Activated CD4-positive, alpha-beta T cell treated with anti-CD3 and anti-CD28 coated beads for 24 hours (primary cell): ENCODE measurements at places on chromosomes 2 and 18.

DNA sequence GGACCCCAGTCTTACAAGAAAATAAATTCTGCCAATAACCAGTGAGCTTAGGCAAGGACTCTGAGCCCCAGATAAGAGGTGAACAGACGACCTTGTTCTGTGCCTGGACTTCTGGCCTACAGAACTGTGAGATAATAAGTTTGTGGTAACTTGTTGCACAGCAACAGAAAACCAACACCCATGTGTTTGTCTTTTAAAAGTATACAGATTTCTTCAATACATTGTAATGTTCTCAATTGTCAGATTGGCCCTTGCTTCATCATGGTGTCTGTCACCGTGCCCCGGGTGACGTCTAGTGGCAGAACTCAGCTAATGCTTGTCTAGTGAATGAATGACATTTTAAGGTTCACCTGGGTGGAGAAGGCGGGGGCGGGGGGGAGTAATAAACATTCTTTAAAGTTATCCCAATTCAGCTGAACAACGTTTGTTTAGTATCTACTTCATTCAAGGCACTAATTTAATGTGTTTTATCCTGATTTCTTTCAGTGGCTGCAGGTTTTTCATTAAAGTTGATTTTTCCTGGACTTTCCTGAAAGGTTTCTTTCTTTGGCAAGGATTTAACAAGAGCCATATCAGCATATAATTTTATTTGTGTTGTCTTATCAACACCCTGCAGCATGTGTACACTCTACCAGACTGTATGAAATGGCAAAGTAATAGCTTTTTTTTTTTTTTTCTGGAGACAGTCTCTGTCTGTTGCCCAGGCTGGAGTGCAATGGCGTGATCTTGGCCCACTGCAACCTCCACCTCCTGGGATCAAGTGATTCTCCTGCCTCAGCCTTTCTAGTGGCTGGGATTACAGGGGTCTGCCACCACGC lies 123.8 kb upstream of the DLX2 start:
- DNase-seq: no peak

DNA sequence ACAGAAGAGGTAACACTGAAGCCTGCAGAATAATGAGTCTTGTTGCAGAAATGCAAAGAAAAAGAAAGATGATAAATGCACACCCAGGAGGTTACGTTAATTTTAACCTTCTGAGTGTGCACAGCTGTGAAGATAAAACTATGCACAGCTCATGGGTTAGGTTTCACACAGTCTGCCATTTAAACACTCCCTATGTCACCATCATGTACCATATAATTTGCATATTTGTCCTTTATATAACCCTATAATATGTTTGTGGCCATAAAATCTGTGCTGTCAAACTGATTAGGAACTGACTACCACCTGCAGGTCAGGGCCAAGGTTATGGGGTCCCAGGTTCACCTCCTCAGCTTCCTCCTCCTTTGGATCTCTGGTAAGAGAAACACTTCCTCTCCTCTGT lies 205.5 kb downstream of the RPIA start:
- DNase-seq: no peak

DNA sequence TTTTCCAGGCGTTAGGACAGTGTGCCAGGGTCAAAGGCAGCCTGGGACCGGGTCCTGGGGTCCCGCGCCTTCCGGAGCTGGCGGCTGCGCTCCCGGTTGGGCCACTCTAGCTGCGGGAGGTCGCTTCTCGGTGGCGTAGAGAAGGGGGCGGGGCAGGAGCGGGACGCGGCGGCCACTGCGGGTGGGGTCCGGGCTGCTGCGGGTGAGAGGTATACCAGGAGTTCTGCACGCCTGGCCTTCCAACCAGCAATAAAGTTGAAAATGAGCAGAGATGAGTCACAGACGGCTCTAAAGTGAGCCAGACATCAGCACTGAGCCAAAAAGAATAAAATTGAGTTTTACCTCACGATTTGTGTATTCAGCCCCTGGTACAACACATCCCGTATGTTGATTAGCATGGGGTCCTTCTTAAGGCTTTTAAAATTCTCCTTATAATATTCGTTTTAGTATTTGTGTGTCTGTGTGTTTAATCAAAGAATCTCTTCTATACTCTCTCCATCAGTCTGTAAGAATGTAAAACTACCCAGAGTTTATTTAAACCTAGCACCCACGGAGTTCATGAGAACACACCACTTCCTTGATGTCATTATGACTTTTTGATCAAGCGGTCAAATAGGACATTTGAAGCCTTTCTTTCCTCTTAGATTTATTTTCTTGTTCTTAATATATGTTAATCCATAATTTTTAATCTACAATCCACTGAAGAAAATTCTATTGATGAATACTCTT lies at the start of gene C1GALT1C1L:
TSS of gene C1GALT1C1L (minus strand) at position 108 of the 729 bp plus-strand sequence. CDS start at position 1, 107 bp downstream.
- DNase-seq: no peak

DNA sequence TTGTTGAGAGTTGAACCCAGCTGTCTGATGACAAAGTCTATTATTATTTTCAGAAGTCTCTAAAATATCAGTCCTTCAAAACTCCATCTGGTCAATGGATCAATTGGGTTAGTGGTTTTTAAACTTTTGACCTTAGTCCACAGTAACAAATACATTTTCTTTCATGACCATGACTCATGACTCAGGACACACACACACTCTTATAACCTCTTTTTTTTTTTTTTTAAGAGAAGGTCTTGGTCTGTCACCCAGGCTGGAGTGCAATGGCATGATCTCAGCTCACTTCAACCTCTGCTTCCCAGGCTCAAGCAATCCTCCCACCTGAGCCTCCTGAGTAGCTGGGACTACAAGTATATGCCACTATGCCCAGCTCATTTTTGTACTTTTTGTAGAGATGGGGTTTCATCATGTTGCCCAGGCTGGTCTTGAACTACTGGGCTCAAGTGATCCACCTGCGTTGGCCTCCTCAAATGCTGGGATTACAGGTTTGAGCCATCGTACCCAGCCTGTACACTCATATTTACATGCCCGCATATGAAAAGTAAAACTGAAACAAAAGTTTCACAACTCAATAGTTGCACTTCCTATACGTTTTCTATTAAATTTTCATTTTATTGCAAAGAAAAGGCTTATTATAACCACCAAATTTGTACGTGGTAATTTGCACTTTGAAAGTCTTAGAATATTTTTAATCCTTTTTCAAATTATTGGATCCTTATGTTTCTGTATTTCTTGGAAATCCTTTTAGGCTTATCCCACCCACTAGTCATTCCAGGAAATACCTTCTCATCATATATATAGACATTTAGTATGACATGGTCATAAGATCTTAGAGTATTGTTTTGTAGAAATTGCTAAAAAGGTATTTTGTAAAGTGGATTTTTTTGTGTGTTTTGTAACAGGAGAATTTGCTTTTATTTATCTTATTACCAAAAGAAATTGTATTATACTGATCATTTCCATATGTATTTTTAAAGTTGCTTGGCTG lies 199.0 kb downstream of the LPIN1 start:
- DNase-seq: no peak

- DNase-seq: no peak
Observed at GRCh38 chr2:142874293-142874814, 3.1 kb upstream of the KYNU start.

GRCh38 chr2:113056521-113056920 lies 2.5 kb upstream of the IL36RN start:
- no peak for DNase-seq

DNA sequence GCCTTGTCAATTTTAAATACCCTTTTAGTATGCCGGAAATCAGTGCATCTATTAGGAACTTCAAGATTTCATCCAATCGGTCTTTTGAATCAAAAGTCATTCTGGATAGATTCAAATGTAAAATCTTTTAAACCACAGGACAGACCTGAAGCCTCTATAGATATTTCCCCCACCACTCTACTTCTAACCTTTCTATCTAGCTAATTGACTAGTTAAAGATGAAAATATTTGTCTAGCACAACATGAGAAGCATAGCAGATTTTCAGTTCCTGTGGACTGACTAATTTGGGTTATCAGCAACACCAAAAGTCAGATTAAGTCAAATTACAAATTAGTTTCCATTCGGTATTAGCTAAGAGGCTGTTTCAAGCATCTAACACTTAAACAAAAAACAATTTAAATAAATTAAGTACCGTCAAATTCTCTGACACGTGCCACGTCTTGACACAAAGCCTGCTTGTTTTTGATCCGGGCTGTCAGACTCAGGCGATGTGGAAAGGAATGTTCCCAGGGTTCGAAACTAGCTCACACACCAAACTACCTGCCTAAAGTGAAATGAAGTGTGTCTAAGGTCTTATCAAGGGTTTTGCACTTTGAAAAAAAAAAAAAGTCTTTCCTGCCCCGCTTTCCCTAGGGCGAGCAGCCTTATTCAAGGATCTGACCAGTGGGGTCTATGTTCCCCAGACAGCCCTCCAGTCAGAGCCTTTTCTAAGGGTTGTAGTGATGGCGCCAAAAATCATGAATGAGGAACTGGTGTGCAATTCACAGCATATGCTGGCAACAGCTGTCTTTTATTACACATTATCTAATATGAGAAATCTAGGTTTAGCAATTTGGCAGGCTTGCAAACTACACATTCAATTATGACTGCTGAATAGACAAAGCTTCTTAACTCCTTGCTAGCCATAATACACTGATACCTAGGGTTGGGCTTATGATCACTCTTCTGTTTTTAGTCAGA lies 4.7 kb downstream of the CYTIP start:
- no peak for DNase-seq

DNA sequence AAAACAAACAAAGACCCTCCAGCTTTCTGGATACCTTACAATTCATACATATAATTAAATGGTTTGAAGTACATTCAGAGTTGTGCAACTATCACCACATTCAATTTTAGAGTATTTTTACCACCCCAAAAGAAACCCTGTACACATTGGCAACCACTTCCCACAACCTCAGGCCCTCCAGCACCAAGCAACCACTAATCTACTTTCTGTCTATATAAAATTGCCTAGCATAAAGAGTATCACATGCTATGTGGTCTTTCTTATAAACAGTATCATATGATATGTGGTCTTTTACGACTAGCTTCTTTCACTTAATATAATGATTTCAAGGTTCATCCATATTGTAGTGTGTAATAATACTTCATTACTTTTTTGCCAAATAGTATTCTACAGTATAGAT lies 7.3 kb downstream of the IER3IP1 start:
- DNase-seq: no peak

DNA sequence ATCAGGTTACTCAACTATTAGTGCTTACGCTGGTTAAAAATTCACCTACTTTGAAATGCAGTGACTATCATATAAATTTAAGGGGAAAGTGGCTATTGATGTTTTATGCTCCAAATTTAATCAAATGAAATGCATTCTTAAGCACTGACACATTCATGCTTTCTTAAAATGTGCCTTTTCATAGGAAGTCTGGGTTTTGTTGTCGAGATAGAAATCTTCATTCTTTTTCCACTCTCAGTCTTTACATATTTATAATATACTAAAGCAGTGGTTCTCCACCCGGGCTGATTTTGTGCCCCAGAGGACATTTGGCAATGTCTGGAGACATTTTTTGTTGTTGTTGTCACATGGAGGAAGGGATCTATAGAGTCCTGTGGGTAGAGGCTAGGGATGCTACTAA lies 167.9 kb downstream of the PAX3 start:
- DNase-seq: no peak

DNA sequence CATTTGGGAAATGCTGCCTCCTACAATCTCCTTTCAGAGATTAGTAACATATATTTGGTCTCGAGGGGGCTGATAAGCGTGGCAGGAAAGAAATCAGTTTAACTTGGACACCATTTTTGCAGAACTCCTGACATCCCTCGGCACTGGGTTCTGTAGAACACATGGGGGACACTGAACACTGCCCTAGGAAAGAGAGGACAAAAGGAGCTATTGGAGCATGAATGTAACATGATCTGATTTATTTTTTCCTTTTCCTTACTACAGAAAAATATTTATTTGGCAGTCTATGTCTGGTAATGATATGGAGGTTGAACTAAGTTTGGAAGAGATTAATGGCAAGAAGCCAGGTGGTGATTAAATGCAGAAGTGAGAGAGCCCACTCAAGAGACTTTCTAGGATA lies 153.8 kb downstream of the AFF3 start:
- no peak for DNase-seq

DNA sequence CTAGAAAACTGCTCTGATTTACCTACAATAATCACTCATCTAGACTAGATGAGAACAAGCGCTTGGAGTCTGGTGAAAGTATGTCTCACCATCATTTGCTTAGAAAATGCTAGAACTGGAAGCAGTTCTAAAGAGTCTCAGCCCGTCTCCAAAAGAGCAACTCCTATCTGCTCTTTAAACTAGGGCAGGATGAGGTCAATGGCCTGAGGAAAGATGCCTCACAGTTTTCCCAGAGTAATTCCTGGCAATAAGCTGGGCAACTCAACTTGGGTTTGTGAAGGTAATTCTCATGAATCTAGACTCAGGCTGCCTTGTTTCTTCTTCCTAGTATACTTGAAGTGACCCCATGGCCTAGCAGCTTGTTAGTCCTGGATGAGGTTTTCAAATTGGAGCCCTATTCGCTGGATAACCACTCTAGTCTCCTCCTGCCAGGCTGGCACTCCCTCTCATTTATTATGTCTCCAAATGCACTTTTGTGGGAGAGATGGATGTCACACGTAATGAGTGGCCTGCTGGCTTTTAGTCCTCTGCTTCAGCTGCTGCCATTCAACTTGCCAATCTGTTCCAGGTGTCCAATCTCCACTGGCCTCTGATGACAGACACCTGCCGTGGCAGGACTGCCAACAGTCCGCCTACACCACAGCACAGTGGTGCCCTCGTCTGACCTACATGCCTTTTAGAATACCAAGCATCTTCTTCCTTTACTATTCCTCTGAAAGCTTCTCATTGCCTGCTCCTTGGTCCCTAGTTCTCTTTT lies 80.9 kb downstream of the CABYR start:
- DNase-seq: no peak

- no peak for DNase-seq
Observed at GRCh38 chr2:75666911-75667310, 20.3 kb downstream of the MRPL19 start.

DNA sequence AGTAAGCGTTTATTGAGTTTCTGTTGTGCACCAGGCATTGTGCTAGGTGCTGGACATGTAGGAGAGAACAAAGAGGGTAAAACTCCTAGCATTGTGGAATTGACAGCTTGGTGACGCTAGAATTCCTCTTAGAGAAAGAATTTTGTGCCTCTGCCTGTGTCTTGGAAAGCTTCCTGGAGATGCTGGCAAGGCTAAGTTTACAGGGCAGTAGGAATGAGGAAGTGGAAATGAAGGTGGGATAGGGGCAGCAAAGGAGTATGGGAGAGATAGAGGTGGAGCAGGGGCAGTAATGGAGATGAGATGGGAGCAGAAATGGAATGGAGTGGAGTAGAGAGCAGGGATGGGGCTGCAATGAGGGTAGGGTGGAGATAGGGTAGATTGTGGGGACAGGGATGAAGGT lies 29.8 kb downstream of the GPR39 start:
- DNase-seq: no peak

GRCh38 chr2:46521215-46521683 lies 41.9 kb downstream of the TMEM247 start:
- no peak for DNase-seq

DNA sequence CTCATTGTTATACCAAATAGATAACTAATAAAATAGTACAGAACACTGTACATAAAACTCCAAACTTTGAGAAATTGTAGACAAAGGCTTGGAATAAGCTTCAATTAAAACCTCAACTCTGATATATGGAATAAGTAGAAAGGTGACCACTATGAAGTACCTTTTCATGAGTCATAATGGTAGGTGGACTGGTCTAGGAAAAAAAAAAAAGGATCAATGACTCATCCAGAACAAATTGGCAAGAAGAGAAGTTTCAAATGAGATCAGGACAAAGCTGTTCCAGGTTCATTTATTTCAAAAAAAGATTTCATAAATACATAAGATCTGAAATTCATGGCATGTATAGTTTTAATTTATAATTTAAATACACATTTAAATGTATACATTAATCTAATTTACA lies 769.7 kb downstream of the SUCLG1 start:
- no peak for DNase-seq
